CD4-positive, alpha-beta T cell (primary cell): ENCODE measurements at places on chromosomes 6 and 20.

DNA sequence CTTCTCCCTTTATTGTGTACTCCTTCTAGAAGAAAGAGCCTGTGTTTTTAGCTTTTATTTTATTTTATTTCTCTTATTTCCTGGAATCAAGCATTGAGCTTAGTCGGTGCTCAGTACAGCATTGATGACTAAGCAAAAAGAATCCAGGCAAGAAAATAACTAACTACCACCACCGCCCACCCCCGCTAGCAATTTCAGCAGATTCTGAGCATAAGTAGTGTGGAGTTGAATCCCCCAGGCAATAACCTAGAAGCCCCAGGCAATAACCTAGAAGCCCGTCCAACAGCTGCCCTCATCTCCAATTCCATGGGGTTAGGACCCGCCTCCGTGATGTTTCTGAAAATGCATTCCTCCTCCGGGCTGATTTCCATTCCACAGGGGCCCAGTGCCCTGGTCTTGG, 258.0 kb upstream of the TAB2 start:
- no peak for DNase-seq

GRCh38 chr6:168050225-168050880, 28.7 kb downstream of the FRMD1 start:
- DNase-seq = no peak

DNA sequence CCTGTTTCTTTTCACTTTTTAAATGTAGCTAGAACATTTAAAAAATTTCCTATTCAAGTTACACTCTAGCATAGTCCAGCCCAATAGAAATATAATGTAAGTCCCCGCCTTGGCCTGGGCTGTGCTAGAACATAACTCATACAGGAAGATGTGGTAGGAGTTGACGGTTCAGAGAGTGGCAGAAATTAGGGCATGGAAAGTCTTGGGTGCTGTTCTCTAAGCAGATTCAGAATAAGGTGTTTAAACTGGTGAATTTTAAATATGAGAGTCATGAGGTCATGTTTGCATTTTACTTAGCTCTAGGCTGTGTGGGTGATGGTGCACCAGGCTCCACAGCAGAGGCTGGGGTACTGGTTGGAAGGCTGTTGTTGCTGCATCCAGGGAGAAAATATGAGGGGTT, 256.5 kb downstream of the FARS2 start:
- DNase-seq = no peak

- peak; percentile 36 for DNase-seq
Observed at GRCh38 chr6:111793711-111794111, 79.5 kb downstream of the FYN start.
